Heart left ventricle (tissue), 16 donors: ENCODE measurements at places on chromosomes 12 and 14.

- DNase-seq, result no peak
Measured at GRCh38 chr12:6699989-6700645, 498 bp downstream of the PIANP start.

DNA sequence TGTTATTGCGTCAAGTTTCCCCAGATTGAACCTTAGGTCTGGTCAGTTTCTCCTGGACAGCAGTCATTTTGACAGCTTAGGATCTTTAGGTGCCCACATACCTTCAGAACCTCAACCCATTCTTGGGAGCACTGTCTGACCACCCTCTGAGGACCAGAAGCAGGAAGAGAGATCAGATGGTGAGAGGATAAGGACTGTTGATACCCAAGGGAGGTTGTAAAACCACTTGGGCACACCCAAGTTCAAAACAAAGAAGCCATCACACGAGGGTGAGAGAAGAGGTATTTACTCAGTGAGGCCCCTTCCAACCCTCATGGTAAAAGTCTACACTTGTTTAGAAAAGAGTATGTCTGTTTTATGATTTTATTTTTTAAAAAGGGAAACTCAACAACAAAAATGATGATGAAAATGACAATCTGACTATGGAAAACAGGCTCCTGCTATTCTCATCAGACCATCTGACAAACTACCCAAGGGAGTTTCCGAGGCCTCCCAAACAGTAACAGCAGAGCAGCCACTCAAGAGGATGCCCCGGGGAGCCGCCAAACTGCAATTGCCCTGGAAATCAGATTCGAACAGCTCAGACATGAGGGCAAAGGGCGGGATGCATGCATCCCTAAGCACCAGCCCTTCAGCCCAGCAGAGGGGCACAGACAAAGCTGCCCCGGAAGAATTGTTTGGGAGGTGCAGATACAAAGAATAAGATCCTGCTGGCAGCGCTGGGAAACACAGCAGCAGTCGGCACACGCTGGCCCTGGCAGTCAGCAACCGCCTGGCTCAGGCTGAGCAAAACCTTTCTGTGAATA is 162.6 kb upstream of the PLEKHG7 start:
- DNase-seq, result peak; percentile 36

DNA sequence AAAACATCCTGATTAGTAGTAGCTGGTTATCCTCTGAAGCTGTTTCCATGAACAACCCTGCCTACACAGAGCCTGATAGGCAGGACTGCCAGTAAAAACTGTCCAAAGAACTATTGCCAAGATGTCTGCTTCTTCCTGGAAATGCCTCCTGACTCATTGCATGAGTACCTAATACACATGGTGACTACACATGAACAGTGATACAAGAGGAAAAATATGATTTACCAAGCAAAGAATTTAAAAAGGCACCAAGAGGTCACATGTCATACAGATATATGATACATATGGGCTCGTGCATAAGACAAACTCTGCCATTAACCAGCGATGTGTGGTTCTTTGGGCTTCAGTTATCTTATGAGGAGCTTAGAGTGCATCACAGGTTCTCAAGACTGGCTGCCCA is 552.3 kb downstream of the SLC16A7 start:
- DNase-seq, result no peak

DNA sequence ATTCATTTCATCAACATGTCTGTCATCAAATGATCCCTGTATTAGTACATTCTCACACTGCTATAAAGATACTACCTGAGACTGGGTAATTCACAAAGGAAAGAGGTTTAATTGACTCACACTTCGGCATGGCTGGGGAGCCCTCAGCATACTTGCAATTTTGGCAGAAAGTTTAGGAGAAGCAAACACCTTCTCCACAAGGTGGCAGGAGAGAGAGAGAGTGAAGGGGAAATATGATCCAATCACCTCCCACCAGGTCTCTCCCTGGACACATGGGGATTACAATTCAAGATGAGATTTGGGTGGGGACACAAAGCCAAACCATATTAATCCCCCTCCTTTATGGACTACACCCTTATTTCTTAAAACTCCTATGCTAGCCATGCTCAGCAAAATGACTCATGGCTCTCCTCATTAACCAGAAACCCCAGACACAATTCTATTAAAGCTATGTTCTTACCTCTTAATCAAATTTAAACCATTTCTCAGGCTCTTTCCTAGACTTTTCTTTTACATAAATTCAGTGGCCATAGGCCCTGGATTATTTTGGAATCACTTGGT is 932.3 kb downstream of the FLRT2 start:
- DNase-seq, result no peak

- no peak for DNase-seq
Measured at GRCh38 chr12:58764100-58764953, 156.0 kb downstream of the LRIG3 start.

- DNase-seq, result no peak
Measured at GRCh38 chr14:65332141-65332871, 80.2 kb upstream of the FUT8 start.

DNA sequence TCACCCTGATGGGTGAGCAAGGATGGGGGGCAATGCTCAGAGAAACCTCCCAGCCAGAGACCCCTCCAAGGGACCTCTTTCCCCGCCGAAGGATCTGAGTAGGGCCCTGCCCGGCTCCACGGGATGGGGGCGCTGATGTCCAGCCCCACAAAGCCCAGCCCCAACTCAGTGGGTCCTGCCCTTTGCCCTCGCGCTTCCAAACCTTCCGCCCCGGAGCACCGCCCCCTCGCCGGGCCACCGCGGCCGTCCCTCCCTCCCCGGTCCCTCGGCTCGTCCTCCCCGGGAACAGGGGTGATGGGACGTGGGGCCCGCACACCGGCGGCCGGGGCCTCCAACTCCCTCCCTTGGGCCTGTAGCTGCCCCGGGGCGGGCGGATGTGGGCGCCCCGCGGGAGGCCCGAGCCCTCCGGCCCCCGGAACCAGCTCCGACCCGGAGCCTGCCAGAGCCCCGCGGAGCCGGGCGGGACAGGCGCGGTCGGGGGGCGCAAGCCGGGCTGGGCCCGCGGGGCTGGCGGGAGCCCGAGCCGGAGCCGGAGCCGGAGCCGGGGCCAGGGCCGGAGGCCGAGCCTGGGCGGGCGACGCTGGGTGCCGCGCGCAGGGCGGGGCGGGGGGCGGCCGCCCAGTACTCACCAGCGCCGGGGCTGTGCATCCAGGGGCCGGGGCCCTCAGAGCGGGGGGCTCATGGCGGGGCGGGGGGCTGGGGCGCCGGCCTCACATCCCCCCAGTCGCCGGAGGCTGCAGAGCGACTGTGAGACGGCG is 386 bp downstream of the HDAC7 start:
- peak; percentile 79 for DNase-seq

DNA sequence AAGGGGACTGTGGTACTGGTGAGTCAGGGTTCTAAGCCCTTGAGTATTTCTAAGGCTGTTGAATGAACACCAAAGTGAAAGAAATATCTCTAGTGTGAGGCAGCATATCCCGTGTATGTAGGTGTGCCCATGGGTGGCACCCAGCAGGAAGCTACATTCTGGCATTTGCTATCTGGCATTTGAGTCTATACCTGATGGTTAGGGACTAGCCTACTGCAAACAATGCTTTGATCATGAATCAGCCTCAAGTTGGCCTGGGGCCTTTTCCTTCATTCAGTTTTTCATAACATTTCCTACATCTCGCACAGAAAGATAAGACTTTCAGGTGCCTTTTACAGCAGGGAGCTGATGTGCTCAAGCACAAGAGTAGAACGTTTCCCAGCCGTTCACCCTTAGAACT is 85.7 kb upstream of the E2F7 start:
- DNase-seq, result no peak

GRCh38 chr14:73267474-73267873 is 30.2 kb downstream of the PAPLN start:
- no peak for DNase-seq

DNA sequence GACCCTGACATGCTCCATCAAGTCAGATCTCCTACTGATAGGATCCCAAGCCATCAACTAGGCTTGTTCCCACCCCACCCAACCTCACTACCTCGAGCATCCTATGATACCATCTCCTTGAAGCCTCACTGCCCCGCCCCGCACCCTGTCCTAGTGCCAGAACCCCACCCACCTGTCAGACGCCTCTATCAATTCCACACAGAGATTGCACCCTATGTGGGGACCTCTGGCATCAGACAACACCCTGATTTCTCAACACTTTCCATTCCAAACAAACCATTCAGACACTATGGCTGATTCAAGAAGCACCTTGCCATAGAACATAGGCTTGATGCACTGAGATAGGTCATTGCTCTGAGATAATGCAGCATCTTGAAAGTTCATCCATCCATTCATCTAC is 3.1 kb upstream of the GLTP start:
- no peak for DNase-seq
